ENCODE measurements at places on chromosomes 11 and 22. TPM values are rescaled to one million over a fixed set of nuclear protein-coding genes. Genes with fewer than 3 reads are reported as not detected.

GRCh38 chr22:35541254-35541748 lies 670 bp downstream of the RASD2 start:
- H3K36me3 ChIP-seq: no peaks in the 10 kb centered on the region
- peaks cover 27% of the 10 kb centered on the region for H3K27me3 ChIP-seq
- H3K4me3 ChIP-seq: no peak overlapping the region
- H3K4me1 ChIP-seq: peaks cover 17% of the 10 kb centered on the region

Gene IL18
- 1.2 TPM for total RNA-seq

- no peaks in the 10 kb centered on the region for H3K36me3 ChIP-seq
- H3K4me3 ChIP-seq: no peak overlapping the region
- H3K4me1 ChIP-seq: no peaks in the 10 kb centered on the region
- no peak overlapping the region for H3K27ac ChIP-seq
Measured at GRCh38 chr11:4453118-4453517, 4.0 kb downstream of the OR52K2 start.

GRCh38 chr11:121328176-121328966 lies 35.8 kb downstream of the SC5D start:
- H3K4me3 ChIP-seq: no peak overlapping the region
- no peak for DNase-seq
- H3K27me3 ChIP-seq: no peaks in the 10 kb centered on the region
- H3K4me1 ChIP-seq: no peaks in the 10 kb centered on the region
- H3K36me3 ChIP-seq: no peaks in the 10 kb centered on the region

DNA sequence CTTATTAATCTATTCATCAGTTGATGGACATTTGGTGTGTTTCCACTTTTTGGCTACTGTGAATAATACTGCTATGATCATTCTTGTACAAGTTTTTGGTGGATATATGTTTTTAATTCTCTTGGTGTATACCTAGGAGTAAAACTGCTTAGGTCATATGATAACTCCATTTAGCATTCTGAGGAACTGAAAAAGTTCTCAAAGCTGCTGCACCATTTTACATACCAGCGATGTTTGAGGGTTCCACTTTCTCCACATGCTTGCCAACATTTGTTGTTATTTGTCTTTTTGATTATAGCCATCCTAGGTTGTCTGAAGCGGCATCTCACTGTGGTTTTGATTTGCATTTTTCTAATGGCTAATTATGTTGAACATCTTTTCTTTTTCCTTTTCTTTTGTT lies 4.1 kb upstream of the ACER3 start:
- no peaks in the 10 kb centered on the region for H3K27me3 ChIP-seq
- no peak overlapping the region for H3K27ac ChIP-seq
- peaks cover 6% of the 10 kb centered on the region for H3K4me1 ChIP-seq

Gene ZC3H12C
- total RNA-seq: 6.4 TPM

- no peak overlapping the region for H3K4me3 ChIP-seq
- no peaks in the 10 kb centered on the region for H3K27me3 ChIP-seq
- no peaks in the 10 kb centered on the region for H3K4me1 ChIP-seq
- no peak for DNase-seq
- no peak overlapping the region for H3K27ac ChIP-seq
Measured at GRCh38 chr11:107140983-107141382, 122.7 kb upstream of the GUCY1A2 start.

DNA sequence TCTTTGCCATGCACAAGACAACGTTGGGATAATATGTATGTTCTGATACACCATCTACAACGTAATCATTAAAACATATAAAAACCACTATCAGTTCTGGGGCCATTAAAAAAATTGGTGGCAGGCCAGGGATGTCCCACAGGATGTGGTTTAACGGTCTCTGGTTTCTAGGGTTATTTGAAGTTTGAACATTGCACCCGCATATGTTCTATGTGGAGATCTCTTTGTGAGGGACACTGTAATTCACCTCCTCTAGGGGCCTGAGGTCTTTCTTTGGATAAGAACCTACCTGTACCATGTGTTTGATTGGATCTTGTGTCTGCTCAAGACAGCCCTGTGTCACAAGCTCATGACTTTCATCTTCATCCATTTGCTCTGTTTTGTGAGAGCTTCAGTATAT lies 73.2 kb downstream of the GGTLC2 start:
- peaks cover 3% of the 10 kb centered on the region for H3K4me1 ChIP-seq
- no peak overlapping the region for H3K27ac ChIP-seq
- H3K36me3 ChIP-seq: no peaks in the 10 kb centered on the region
- no peak overlapping the region for H3K4me3 ChIP-seq
- peaks cover 7% of the 10 kb centered on the region for H3K27me3 ChIP-seq

DNA sequence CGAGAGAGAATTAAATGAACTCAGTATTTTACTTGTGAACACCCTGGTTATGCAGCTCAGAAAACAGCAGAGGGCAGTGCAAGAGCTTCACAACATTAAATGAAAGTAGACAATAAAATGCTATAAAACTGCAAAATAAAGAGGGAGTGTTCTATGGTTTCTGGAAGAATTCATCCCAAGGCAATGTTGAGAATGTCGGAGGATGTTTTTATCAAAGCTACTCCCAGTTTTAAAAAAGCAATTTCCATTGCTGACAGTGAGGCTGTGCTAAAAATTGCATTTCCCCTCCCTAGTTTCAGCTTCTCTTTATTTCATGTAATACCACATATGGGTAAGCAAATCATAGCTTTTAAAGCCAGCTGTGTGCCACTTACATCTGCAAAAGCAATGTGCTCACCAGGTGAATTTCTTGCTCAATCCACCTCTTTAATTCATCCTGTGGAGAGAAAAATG lies 296.8 kb downstream of the RAB38 start:
- H3K36me3 ChIP-seq: no peaks in the 10 kb centered on the region
- no peak overlapping the region for H3K27ac ChIP-seq
- no peaks in the 10 kb centered on the region for H3K4me1 ChIP-seq
- H3K4me3 ChIP-seq: no peak overlapping the region
- no peak for DNase-seq
- no peaks in the 10 kb centered on the region for H3K27me3 ChIP-seq

DNA sequence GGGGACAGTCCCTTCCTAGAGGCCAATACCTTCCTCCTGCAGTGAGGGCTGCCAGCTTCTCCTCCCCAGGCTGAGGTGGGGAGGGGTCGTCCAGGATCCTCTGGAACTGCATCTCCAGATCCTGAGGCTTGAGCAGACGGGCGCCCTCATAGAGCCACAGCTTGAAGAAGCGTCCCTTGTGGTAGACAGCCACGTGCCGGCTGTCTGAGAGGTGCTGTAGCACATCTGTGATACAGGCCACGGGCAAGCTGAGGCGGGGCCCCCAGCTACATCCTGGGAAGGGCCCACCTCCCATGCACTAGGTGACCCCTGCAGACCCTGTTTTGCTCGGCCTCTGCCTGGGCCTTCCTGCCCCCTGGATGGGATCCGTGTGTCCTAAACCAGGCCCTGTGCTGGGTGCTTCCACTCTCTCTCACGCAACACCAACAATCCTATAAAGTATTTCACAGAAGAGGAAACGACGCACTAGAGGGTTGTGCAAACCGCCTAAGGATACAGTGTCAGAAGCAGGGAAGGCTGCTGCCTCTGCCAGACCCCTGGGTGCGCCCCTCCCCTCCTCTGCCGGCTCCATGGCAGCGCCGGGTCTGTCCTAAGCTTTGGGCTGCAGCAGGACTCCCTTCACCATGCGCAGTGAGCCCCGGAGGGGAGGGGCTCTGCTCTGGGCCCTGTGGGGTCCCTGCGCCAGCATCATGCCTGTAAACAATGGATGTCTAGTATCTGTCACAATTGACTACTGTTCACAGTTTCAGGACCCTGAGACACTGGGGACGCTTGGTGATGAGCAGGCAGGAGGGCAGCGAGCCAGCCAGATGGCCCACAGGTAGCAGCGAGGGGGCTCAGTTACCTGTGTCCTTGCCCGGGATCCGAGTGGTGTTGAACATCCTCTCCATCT lies 4.5 kb downstream of the CPT1B start:
- no peak for DNase-seq
- H3K27ac ChIP-seq: no peak overlapping the region
- H3K36me3 ChIP-seq: no peaks in the 10 kb centered on the region
- no peaks in the 10 kb centered on the region for H3K27me3 ChIP-seq

Gene ANKK1
- total RNA-seq: not detected

DNA sequence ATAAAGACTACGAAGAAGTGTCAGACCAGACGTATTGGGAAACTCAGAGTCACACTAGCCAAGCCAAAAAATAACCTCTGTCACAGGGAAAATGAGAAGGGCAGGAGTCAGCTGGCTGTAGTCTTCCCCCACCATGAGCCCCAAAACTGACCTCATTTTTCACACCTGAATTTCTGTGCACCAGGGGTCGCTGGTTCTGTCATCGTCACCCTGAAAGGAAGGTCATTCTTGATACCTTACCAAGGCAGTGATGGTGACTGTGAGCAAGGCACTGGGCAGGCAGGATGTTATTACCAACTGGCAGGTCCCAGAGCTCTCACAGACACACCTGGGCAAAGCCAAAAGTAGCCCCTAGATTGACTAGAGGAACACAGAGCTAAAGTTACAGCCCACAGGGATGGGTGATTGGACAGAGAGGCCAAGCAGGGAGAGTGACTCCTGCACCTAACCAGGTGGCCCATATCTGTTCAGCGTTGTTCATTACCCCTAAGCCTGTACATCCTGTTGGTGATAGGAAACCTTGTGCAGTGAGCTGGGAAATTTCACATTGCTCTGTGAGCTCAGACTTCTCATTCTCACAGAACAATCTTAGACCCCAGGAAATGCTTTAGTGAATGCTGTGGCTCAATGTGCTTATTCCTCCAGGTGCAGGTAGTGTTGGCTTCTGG lies 32.3 kb upstream of the OR56A1 start:
- H3K27ac ChIP-seq: no peak overlapping the region
- DNase-seq: no peak
- H3K4me3 ChIP-seq: no peak overlapping the region
- H3K4me1 ChIP-seq: no peaks in the 10 kb centered on the region
- H3K27me3 ChIP-seq: no peaks in the 10 kb centered on the region
- H3K36me3 ChIP-seq: no peaks in the 10 kb centered on the region

- H3K27ac ChIP-seq: no peak overlapping the region
- peaks cover 5% of the 10 kb centered on the region for H3K27me3 ChIP-seq
- no peaks in the 10 kb centered on the region for H3K4me1 ChIP-seq
- H3K36me3 ChIP-seq: no peaks in the 10 kb centered on the region
- DNase-seq: no peak
Measured at GRCh38 chr11:33564856-33565453, 135.7 kb downstream of the C11orf91 start.

GRCh38 chr22:40813912-40814315 lies 5.2 kb downstream of the SLC25A17 start:
- DNase-seq: no peak
- no peak overlapping the region for H3K4me3 ChIP-seq
- H3K27ac ChIP-seq: no peak overlapping the region
- H3K27me3 ChIP-seq: no peaks in the 10 kb centered on the region
- peaks cover 14% of the 10 kb centered on the region for H3K4me1 ChIP-seq
- peaks cover 28% of the 10 kb centered on the region for H3K36me3 ChIP-seq

DNA sequence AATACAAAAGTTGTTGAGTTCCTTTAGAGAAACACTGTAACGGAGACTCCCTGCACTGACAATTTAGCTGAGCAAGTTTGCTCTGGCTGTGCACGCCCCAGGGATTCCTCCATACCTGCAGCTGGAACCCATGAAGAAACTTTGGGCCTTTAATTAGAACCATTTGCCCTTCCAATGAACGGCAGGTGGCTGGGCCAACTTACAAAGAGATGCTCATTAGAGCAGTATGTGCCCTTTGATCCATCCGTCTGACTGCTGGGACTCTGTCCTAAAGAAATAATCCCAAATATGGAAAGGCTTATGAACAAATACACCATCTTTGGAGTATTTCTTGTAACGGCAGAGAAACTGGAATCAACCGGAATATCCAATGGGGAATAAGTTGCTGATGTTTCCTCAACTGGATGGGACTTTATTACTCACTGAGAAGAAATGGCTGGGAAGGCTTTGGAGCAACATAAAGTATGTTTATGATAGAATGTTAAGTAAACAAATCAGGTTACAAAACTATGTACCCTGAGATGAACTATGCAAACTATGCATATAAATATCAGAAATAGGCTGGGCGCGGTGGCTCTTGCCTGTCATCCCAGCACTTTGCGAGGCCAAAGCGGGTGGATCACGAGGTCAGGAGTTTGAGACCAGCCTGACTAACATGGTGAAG lies 24.4 kb upstream of the FBLN1 start:
- peak; percentile 85 for DNase-seq
- H3K4me3 ChIP-seq: no peak overlapping the region
- no peaks in the 10 kb centered on the region for H3K27me3 ChIP-seq
- H3K36me3 ChIP-seq: no peaks in the 10 kb centered on the region
- peak overlapping the region; percentile 87 for H3K27ac ChIP-seq
- H3K4me1 ChIP-seq: peaks cover 20% of the 10 kb centered on the region

DNA sequence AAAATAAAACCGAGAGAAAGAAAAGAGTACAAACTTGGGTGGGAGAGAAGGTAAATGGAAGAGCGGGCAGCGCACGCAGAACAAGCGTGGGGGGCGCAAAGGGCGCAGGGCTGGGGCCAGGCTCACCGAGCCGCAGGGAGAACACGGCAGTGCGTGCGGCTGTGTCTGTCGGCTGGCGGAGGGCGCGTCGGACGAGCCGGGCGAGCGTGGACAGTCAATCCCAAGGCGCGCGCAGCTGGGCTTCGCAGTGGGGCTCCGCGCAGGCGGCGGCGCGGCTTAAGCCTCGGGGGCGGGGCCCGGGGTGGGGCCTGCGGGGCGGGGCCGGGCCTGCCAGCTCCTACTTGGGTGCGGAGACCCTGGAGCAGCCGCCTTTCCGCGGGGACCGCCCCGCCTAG lies at the start of gene UCP2:
Gene UCP2, minus strand, starts transcription at position 249 of the 395 bp plus-strand sequence. CDS start 4,465 bp downstream, outside the sequence.
- peak within 1 kb of the TSS; percentile 67 for H3K27ac ChIP-seq
- H3K27me3 ChIP-seq: no peaks in the 10 kb centered on the region
- no peak for DNase-seq

DNA sequence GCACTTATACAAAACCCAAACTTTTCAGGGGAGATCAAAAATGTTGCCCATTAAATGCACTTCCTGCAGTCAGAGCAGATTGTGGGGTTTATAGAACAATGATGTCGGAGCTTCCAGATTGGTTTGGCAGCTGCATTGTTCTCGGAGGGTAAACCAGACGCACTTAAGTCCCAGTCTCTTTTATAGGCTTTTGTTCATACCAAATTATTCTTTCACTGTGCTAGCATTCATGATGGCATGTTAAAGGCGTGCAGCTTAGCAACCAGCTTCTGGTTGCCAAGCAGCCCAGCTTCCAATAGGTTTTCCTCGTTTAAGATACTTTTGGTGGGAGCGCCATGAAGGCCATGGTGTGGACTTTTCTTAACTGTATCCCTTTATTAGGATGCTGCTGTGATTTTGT lies 40.9 kb downstream of the ZC3H12C start:
- no peak overlapping the region for H3K27ac ChIP-seq
- no peaks in the 10 kb centered on the region for H3K36me3 ChIP-seq
- no peak overlapping the region for H3K4me3 ChIP-seq
- no peaks in the 10 kb centered on the region for H3K27me3 ChIP-seq
- H3K4me1 ChIP-seq: no peaks in the 10 kb centered on the region

GRCh38 chr11:8099291-8099899 lies 18.4 kb downstream of the TUB start:
- H3K27ac ChIP-seq: no peak overlapping the region
- H3K4me1 ChIP-seq: no peaks in the 10 kb centered on the region
- DNase-seq: peak; percentile 54
- H3K27me3 ChIP-seq: no peaks in the 10 kb centered on the region
- H3K4me3 ChIP-seq: no peak overlapping the region

DNA sequence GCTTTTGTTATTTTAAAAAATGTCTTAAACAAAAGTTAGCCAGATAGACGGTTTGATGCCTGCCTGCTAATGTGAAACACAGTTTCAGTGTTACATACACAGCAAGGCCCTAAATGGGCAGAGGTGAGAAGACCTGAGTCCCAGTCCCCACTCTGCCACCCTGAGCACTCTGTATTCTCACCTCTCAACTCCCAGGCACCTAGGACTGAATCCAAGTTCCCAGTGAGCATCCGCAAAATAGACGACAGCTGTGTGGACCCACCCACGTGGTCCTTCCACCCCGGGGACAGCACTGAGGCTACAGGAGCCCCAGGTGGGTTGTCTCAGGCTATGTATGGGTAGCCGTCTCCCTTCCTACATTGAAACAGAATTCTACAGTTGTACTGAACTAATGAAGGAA lies 111.5 kb downstream of the RPL27A start:
- no peak overlapping the region for H3K27ac ChIP-seq
- no peak overlapping the region for H3K4me3 ChIP-seq
- no peaks in the 10 kb centered on the region for H3K27me3 ChIP-seq
- H3K36me3 ChIP-seq: no peaks in the 10 kb centered on the region
